ENCODE measurements at places on chromosomes 7 and 10.
A peak's percentile ranks its signal among the peaks of the same experiment; 100 is the strongest.

DNA sequence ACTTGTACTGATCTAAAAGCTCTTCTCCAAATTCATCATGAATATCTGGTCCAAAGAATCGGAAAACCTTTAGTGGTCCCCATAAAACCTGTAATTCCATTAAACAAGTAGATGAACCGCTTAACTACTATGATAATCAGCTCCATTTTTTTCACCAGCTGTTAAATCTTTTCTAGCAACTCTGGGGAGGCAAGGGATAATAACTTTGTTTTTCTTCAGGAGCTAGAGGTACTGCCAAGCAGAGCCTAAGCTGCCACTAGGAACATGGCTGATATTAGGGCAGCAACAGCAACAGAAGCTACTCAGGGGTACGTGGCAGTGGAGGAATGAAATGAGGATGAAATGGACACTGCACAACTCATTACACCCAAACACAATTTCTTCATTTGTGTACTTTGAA is 138.0 kb downstream of the SRPK2 start:
- DNase-seq = no peak

DNA sequence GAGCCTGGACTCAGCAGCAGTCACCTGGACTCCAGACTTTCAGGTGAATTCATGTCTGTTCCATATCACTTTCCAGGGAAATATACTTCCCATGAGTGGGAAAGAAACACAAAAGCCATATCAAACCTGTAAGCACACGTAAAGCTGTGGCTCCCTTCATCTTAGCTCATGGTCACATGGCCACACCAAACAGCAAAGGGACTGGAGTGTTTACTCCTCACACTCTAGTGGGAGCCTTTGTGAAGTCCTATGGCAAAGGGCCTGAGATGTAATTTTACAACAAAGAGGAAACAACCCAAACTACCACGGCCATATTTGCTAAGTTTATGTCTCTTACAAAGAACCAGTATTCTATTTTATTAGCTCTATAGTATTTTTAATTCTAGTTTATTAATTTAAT is 16.3 kb downstream of the SFTPA1 start:
- DNase-seq = no peak

GRCh38 chr10:26780793-26781601 is 79.8 kb downstream of the ABI1 start:
- DNase-seq = no peak

DNA sequence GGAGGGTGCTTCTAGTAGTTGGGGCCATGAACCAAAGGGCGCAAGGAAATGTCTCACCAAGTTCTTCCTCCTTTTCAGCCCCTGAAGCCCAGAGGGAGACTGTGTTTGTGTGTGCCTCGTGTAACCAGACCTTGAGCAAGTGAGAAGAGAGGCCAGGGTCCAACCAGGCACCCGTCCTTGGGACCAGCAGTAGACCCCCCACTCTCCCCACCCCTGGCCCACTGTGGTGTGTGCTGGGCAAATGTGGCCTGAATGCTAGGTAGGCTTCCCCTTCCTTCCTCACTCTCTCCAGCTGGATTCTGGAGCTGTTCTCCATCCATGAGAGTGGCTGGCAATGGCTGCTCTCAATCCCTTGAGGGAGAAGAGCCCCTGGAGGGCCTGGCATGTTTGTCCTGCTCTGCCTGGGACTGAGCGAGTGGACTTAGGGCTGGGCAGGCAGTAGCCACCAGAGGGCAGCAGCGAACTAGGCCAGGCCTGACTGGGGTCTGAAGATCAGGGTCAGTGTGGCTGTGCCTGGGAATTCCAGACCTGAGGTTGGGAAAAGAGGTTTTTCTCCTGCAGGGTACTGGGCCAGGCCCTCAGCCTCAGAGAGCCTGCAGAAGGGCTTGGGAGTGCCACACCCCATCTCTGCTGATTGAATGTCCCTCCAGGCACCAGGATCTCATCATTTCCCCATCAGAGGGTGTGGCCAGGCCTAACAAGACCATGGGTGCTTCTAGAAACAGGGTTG is 12.5 kb downstream of the SFRP5 start:
- peak; percentile 71 for DNase-seq

Measured in GM19239 (cell line).